CD4-positive, alpha-beta T cell treated with Interferon gamma for 1 hour (primary cell): ENCODE measurements at places on chromosomes 7 and 10.

DNA sequence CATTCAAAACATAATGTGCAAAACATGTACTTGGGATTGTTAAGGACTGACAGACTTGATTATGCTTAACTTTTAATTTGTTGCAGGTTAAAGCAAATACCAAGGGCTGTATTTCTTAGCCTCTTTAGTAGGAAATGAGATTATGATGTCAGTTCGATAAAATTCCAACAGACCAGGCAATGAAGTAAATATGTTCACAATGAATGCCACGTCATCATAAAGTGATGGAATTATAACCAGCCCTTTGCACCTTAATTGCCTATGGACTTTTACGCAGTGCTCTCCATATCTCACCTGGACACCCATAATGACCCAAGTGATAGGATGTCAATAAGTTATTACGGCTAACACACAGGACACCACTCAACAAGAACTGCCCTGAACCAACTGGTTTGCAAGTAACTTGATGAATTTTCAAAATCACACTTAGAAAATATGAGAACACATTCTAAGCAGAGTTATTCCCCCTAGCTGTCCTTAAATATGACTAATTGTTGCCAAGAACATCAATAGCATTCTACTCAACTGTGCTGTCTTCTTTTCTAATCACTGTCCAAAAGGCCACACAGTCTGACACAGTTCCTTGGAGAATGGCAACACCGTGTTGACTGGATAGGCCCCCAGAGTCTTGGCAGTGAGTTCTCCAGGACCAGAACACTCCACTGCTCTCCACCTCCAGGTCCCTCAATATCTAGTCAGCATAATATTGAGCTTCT is 115.0 kb downstream of the CHCHD3 start:
- DNase-seq = no peak

- no peak for DNase-seq
These were observed 1094.0 kb upstream of the LRRN3 start for GRCh38 chr7:109996927-109997326.

GRCh38 chr10:88254091-88254490 is 329.0 kb downstream of the RNLS start:
- DNase-seq = no peak

GRCh38 chr10:114437473-114438292 is 33.4 kb upstream of the AFAP1L2 start:
- no peak for DNase-seq

DNA sequence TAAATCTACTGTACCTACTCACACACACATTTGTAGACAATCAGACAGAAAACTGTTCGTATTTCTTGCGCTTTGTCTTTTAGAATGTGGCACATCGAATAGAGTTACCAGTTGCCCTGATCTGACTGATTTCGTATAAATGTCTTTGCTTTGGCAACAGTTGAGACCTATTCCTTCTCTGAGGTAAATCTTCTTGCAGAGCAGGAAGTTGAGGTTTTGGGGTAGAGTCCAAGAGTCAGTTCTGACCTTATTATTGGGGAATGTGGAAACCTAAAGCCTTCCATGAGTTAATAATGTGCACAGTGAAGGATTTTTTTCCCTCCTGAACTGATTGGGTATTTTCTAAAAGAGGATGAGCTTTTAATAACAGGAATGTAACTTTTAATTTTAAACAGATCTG is 135.3 kb downstream of the KIAA1217 start:
- DNase-seq = no peak

GRCh38 chr7:152884321-152884720 is 124.8 kb downstream of the ACTR3B start:
- no peak for DNase-seq

DNA sequence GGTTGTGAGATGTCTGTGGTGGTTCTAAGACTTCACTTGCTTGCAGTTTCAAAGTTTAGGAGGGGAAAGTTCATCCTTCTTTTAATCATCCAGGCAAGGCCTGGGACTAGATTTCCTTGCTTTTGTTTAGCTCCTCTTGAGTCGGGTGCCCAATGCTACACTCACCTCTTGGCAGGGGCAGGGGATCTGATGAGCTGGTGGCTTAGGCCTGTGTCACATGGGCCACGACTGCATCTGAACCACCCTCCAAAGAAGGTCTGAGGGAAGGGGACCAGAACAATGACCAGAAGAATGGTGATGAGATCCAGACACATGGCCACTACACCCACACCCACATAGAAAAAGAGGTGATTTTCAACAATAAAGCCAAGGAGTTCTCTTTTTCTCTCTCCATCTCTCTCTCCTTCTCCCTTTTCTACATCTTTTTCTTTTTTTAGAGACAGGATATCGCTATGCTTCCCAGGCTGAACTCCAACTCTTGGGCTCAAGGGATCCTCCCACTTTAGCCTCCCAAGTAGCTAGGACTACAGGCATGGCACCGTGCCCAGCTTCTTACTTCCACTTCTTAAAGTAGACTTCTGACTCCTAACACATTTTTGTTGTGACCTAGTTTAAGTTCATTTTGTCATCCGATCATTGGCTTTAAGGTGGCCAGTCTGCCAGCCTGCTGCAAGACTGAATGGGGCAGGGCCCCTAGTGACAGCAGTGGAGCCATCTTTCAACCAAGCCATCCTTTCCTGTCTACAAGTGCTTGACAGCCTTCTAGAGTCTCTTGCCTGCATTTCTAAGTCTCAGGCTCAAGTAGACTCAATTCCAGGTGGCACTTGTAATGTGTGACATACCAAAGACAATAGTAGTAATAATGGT is 350.9 kb downstream of the RNLS start:
- no peak for DNase-seq

GRCh38 chr10:71964743-71965515 is 734 bp downstream of the CHST3 start:
- DNase-seq = no peak

DNA sequence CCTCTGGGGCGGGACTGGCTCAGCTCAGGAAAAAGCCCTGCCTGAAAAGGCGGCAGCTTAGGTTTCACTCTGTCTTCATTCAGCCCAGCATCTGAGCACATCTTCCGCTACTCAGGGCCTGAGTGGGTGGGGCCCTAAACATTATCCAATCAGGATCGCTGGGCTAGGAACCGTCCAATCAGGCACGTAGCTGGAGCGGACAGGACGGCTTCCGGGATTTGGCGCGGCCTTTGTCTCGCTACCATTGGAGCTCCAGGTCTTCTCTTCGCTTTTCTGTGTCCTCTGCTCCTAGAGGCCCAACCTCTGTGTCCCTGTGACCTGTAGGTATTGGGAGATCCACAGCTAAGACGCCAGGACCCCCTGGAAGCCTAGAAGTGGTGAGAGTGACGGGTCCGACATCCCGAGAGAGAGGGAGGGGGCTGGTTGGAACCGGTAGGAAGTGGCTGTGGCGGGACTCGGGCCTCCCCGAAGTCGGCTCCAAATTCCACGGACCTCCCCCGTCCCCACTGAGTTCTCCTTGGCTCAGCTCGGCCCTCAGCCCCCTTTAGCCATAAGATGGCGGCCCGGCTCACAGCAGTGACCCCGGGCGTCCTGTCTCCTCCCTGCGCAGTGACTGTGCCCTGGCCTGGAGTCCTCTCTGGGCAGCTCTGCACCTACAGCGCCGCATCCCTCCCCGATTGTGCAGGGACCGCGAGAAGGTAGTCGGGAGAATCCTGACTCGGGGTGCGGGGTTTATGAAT is 99.1 kb downstream of the ZNF680 start:
- DNase-seq = peak; percentile 21

- no peak for DNase-seq
These were observed 35.3 kb upstream of the DUSP5 start for GRCh38 chr10:110462166-110463095.

DNA sequence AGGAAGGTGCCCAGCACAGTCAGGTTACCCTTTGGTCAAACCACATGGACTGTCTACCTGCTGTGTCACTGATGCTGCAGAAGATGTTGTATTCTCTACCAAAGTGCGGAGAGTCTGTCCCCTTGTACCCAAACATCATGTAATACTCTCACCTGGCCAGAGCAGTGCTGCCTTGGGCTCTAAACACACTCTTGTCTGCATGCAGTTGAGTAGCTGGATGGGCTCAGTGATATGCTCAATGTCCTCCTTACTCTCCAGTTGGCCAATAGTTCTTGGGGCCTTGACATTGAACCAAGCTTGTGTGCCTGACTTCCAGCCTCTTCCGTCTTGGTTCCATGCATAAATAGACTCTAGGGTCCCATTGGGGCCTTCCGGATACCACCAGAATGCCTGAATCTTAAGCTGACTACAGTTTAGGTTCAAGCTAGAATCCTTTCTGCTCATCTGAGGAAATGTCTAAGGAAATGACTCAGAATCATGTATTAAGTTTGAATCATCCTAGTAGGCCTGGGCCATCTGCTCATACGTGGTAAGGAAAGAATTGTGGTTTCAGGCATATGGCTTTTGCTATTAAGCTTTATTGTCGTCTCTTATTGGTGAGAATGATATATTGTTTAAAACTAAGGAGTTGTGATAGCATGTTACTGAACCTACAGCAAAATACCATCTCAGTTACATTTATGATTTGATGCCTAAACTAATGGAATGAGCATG is 118.0 kb downstream of the OTUD1 start:
- no peak for DNase-seq

GRCh38 chr10:15789793-15790525 is 70.2 kb upstream of the ITGA8 start:
- DNase-seq = no peak

GRCh38 chr10:106551501-106552062 is 612.9 kb downstream of the SORCS1 start:
- DNase-seq = no peak

- no peak for DNase-seq
These were observed 35.0 kb downstream of the TAF3 start for GRCh38 chr10:7853226-7853842.

- no peak for DNase-seq
These were observed 79.0 kb upstream of the ODAD2 start for GRCh38 chr10:28077889-28078288.

GRCh38 chr7:130758429-130759056 is 24.5 kb upstream of the KLF14 start:
- no peak for DNase-seq

DNA sequence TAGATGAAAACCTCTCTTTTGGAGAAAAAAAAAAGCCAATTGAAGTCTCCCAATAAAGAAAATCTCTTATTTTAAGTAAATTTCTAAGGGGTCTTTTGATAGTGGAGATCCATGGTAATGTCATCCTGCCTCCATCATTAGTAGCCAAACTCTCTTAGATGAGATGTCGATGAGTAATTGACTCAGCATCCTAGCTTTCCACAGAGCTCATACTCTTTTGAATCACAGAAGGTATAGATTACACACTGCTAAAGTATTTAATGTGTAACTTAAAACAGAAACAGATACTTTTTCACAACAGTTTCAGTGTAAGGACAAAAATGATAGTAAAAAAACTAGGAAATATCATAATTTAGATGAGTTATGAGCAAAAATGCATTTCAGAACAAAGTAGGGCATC is 19.4 kb downstream of the MAGI2 start:
- no peak for DNase-seq

DNA sequence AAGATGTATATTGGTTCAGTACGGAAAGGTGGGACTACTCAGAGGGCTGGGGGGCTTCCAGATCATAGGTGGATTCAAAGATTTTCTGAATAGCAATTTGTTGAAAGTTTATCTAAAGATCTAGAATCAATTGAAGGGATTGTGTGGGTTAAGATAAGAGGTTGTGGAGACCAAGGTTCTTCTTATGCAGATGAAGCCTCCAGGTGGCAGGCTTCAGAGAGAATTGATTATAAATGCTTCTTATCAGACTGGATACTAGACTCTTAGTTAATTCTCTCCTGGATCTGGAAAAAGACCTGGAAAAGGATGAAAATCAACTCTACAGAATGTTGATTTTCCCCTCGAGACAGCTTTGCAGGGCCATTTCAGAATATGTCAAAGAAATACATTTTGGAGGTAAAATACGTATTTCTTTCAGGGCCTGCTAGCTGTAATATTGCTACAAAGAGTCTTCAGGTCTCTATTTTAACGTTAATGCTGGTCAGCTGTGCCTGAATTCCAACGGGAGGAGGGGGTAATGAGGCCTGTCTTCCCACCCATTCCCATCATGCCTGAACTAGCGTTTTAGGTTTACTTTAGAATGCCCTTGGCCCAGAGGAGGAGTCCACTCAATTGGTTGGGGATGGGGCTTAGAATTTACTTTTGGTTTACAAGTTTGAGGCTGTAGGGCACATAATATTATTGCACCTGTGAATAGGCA is 12.8 kb upstream of the GPR15LG start:
- DNase-seq = no peak

DNA sequence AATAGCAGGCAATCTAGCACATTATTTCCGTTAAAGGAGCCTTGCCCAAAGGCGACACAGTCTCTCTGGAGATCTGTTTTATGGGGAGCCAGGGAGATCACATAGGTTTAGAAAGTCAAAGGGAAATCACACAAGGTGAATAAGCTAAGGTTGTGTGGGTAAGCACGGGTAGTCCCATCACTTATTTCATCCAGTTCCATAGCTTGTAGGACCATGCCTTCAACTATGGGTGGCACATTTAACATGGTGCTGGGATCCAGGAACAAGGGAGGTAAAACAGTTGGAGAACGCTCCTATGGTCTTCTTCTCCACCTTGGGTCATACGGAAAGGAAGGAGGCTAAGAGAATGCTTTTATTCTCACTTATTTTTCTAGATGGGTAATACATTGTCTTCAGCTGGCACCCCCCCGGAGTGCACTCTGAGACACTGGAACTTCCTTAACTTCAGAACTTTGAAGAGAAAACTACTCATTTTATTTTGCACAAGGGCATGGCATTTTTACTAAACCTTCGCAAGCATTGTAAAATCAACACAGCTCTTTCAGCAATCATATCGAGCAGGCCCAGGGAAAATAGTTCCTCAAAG is 435.4 kb downstream of the KIF20B start:
- DNase-seq = no peak

DNA sequence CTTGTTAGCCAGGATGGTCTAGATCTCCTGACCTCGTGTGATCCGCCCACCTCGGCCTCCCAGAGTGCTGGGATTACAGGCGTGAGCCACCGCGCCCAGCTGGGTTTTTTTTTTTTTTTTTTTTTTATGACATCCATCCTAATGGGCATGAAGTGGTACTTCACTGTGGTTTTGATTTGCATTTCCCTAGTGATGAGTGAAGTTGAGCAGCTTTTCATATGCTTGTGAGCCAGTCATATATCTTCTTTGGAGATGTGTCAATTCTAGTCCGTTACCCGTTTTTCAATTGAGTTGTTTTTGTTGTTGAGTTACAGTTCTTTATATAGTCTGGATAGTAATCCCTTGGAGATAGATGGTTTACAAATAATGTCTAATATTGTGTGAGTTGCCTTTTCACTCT is 127.7 kb downstream of the SMURF1 start:
- no peak for DNase-seq

DNA sequence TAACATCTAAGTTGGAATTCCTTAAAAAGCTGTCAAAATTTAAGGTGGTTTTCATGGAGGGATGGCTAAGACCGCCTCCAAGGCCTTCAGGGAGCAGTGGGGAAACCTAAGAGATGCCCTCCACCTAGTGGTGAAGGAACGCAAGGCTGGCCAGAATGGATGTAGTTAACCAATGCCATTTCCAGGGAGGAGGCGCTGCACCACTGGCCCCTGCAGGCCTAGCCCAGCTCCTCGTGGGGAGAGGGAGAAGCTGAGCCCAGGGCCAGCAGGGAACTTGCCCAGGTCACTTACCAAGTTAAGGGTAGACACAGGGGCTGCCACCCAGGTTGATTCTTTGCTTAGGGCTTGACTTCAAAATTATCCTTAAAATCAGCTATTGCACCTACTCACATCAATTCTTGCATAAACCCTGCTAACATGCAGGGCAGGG is 32.0 kb downstream of the FIGNL1 start:
- DNase-seq = peak; percentile 71
